Transverse colon (tissue), 4 donors: ENCODE measurements at places on chromosomes 1 and 21. TPM values are rescaled to one million over a fixed set of nuclear protein-coding genes. Genes with fewer than 3 reads are reported as not detected.

GRCh38 chr1:229880271-229881170 lies 186.5 kb upstream of the GALNT2 start:
- DNase-seq: no peak

DNA sequence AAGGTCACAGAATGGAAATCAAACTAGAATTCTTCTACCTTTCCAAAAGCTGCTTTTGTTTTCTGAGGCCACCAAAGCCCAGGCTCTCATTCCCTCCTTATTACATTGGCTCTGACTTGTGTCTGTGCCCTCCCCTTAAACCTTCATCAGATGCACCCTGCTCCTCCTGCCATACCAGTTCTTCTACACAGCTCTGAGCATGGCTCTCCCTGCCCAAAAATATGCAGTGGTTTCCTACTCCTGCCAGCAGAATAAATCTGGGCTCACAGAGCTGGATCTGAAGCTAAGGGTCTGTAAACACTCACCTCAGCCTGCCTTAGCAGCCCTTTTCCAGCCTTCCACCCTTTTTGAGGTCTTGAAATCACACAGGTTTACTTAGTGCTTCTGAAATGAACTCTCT lies 55.0 kb downstream of the TTC3 start:
- no peak for DNase-seq

GRCh38 chr1:40389871-40390560 lies 16.5 kb downstream of the SMAP2 start:
- DNase-seq: peak; percentile 41

OR2AK2 gene
- not detected for total RNA-seq

LGR6 gene
- 1.6 TPM for total RNA-seq
